MV-4-11 (cell line): ENCODE measurements at places on chromosomes 5 and 9.
A peak's percentile ranks its signal among the peaks of the same experiment; 100 is the strongest.

DNA sequence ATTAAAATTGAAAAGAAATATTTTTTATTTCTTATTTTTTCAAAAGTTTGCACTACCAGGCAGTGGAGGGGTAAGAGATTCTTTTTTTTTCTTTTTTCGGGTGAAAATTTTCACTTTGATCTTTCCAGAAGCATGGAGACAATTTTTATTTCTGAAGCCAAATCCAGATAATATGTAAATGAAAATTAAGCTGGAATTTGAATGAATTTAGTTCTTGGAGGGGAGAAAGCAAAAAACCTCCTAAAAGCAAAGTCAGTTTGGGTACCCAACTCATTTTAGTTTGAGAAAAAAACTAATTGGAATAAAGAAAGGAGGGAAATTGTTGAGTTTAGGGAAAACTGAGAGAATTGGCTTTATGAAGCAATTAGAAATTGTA, 872 bp downstream of the ZNF618 start:
- no peak for DNase-seq

GRCh38 chr9:89413963-89414638, 83.8 kb downstream of the SEMA4D start:
- no peak for DNase-seq

- no peak for DNase-seq
Observed at GRCh38 chr9:6226696-6227095, 11.1 kb downstream of the IL33 start.

GRCh38 chr9:86535406-86535915, 181.3 kb upstream of the TUT7 start:
- DNase-seq, result no peak

DNA sequence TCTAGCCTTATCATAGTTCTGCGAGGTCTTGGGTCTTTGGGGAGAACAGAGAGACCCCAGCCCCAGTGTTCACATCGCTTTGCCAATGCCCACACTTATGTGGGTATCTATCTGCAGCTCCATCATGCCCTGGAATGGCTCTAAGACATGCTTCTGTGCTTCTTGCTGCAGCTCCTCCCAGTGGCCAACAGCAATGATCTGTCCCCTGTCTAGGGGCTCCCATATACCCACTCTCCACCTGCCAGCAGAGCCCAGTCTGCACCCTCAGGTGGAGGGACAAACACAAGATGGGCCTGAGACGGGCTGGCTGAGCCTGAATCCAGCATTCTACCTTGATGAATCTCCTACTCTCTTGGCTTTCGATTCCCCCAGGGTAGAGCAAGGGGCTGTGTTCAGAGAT, 14.6 kb upstream of the DAP start:
- DNase-seq, result no peak

DNA sequence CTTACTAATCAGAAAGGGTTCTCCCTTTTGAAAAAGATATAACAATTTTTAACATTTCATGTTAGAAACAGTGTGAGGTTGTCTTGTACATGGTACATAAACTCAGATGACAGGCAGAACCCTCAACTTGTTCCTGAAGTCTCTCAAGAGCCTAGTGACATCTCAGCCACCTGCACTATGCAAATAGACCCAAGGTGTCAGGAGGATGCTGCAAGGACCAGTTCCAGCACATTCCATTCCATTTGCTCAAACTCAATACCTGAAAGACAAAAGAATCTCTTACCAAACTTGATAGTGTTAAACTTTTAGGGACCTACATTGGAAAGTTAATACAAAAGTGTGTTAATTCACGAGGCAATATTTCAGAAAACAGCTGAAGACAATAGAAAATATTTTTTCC, 544.6 kb downstream of the CETN3 start:
- DNase-seq, result no peak

GRCh38 chr9:91515074-91515687, 91.5 kb upstream of the NFIL3 start:
- DNase-seq, result peak; percentile 78

DNA sequence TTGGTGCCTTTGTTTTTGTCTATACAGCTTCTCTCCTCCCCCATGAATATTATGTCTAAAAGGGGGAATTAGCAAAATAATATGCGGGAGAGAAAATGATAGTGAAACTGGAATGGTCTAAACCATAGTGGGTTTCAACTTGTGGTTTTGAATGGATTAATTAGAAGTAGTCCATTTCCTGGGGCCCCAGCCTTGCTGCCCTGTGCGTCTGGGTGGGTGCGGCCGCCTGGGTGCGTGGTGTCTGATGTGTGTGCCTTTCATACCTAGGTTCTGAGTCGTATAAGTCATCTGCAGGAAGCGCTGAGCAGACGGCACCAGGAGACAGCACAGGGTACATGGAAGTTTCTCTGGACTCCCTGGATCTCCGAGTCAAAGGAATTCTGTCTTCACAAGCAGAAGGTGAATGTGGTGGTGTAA, 120.0 kb upstream of the CACNA1B start:
- DNase-seq, result peak; percentile 60

GRCh38 chr5:55231029-55231918, 2.1 kb downstream of the CCNO start:
- DNase-seq, result no peak

DNA sequence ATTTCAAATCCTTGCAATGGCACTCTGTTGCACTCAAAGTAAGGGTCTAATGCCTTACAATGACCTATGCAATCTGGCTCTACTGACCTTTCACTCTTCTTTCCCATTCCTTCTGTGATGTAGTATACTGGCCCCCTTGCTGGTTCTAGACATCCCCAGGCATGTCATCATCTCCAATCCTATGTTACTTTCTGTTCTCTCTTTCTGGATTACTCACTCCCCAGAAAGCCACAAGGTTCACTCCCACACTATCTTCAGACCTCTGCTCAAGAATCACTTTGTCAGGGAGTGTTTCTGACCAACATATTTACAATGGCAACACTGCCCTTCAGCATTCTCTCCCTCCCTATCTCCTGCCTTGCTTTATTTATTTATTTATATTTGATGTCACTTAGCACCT, 802.2 kb upstream of the WWC1 start:
- DNase-seq, result peak; percentile 94

GRCh38 chr5:1668141-1668721, 131.4 kb downstream of the MRPL36 start:
- DNase-seq, result no peak

- peak; percentile 47 for DNase-seq
Observed at GRCh38 chr5:77143998-77144836, 57.1 kb upstream of the ZBED3 start.

DNA sequence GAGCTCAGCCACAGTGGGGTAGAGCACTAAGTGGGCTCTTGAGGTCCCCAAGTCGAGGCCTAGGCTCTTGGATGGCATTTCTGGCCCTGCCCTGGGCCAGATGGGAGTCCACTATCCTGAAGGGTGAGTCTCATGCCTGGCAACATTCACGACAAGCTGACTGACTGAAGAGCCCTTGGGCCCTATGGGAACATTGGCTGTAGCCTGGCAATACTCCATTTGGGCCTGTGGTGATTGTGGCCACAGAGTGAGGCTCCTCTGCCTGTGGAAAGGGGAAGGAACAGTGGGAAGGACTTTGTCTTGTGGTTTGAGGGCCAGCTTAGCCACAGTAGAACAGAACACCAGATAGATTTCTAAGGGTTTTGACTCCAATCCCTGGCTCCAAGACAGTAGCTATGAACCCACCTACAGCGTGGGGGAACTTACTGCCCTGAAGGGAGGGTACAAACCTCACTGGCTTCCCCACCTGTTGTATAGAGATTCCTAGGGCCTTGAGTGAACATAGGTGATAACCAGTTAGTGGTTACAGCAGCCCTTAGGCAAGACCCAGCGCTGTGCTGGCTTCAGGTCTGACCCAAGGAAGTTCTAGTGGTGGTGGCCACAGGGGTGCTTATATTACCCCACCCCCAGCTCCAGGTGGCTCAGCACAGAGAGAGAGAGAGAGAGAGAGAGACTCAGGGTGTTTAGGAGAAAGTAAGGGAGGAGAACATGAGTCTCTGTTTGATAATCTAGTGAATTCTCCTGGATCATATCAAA, 72.4 kb downstream of the KIAA0825 start:
- peak; percentile 96 for DNase-seq

DNA sequence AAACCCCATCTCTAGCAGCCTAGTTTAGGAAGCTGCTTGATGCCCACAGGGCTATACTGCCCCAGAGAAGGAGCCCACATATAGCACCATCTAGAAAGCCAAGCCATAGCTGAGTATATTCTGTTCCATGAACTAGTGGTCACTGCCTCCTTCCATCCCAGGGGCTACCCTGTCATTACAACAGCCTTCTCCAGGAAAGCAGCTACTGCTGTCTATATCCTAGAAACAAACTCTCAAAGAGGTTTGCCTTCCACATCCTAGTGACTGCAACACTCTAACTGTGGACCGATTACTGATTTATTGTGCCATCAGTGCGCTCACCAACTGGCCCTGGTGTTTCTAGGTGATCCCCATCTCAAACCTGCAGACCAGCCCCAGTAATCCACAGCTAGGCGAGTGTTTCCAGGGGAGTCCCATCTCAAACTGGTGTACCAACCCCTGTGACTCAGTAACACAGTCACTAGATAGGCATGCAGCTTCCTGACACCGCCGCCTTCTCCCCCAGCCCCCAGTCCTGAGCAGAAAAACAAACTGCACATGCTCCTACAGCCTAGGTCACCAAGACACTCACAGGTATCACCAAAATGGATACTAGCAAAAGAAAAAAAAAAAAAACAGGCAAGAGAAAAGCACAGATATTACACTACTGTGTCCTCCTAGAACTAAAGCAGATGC, 14.8 kb downstream of the SPTLC1 start:
- DNase-seq, result no peak

GRCh38 chr9:97900103-97900737, 22.1 kb downstream of the TRMO start:
- no peak for DNase-seq

DNA sequence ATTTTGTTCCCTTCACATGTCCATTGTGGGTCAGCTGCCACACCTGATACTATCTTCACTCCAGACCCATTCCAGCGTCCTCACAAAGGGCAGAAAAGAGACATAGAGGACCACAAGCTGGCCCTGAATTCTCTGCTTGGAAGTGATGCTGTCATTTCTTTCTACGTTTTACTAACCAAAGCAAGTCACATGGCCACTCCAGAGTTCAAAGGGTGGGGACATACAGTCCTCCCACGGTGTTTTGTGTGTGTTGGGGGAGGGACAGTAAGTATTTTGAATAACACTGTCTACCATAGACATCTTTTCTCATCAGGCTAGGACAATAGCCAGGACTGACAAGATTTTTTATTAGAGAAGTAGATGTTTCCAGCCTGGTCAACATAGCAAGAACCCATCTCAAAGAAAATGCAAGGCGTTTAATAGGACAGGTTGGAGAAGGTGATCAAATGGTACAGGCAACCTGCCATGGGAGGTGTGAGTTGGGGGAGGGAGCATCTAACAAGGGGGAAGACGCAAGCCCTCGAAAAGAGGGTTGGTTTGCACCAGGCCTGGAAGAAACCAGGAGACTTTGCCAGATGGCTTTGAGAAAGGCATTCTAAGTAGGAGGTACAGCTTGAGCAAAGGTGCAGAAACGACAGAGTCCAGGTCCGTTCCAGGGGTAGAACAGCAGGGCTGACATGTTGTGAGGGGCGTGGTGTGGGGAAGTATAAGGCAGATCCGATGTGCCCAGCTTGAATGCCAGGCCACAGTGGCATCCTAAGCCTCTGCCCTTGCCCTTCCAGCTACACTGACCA, 11.3 kb upstream of the GLIPR2 start:
- no peak for DNase-seq

DNA sequence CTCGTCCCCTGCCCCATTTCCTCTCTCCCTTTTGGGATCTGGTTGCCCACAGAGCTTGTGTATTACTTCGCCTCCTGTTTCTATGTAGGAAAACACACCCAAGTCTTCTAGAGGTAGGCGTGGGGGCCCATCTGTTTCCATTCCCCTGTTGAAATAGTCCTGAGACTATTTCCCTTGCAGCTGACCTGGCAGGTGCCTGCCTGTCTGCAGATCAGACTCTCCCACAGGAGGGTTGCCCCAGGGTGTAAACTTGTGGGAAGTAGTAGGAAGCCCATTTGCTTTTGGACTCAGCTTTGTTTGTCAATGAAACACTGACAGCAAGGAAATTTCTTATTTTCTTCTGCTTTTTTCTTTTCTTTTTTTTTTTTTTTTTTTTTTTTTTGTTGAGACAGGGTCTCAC, 16.3 kb upstream of the GARNL3 start:
- DNase-seq, result no peak

DNA sequence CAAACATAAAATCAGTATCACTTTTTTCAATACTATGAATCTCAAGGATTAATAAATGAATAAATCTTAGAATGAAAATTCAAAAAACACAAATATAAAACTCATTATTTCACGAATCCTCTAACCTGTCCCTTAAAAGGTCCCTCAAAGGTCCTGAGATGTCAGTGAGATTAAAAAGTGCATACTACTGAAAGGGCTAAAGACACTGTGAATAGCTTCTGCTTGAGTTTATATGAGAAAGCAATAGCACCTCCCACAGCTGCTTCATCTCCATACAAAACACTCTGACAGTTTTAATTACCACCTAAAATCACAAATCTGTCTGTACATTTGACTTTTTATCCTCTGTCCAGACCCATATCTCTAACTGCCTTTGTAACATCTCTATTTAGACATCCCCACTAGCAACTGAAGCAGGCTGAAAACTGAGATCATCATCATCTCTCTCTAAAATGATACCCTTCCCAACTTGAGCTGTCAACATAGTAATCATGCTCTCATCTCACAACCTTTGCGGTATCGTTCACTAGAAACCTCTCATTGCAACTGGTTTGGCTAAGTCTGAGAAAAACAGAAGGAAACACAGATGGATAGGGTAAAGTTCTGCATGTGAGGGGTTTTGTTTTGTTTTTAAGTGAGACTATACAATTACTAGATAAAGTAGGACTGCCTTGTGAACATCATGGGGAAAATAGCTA, 56.3 kb downstream of the TBCA start:
- no peak for DNase-seq

- no peak for DNase-seq
Observed at GRCh38 chr5:78108564-78108963, 185.9 kb downstream of the AP3B1 start.

DNA sequence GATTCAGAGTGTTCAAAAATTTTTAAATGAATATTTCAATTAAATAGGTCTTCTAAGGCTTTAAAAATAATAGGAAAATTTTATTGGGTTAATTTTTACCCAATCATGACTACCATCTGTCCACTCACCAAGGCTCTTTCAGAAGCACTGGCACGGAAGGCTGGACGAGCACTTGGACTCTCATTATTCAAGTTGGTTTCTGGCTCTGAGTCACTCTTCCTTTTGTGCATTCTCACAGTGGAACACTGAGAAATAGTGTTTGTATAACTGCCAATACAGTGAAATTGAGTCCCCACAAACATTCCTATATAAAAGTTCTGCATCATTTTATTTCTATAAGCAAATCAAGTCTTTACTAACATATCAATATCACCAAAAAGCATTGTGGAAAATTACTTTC, 1149.0 kb downstream of the EFNA5 start:
- DNase-seq, result no peak

DNA sequence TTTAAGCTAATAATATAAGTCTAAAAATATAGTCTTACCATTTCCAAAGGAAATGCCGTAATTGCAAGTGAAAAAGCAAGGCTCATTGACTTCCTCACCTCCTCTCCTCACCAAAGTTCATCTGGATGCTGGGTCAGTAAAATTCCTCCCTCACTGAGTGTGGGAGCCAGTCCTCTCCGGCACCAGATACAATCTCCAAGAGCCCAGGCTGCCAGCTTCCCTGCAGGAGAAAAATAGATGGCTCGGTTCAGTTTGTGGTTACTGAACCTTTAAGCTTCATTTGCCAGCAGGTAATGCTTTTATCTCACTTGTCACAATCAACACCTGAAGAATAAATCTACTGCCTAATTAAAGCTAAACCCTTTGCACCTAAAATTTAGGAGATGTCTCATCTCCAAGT, 115.3 kb upstream of the VLDLR start:
- DNase-seq, result no peak

- DNase-seq, result no peak
Observed at GRCh38 chr9:93761822-93762221, 185.4 kb downstream of the PHF2 start.
